Testis (tissue), 5 donors: ENCODE measurements at places on chromosomes 2 and 18. TPM values are rescaled to one million over a fixed set of nuclear protein-coding genes. Genes with fewer than 3 reads are reported as not detected.

- DNase-seq, result peak; percentile 57
Measured at GRCh38 chr18:13381944-13382365, 163.4 kb downstream of the LDLRAD4 start.

DNA sequence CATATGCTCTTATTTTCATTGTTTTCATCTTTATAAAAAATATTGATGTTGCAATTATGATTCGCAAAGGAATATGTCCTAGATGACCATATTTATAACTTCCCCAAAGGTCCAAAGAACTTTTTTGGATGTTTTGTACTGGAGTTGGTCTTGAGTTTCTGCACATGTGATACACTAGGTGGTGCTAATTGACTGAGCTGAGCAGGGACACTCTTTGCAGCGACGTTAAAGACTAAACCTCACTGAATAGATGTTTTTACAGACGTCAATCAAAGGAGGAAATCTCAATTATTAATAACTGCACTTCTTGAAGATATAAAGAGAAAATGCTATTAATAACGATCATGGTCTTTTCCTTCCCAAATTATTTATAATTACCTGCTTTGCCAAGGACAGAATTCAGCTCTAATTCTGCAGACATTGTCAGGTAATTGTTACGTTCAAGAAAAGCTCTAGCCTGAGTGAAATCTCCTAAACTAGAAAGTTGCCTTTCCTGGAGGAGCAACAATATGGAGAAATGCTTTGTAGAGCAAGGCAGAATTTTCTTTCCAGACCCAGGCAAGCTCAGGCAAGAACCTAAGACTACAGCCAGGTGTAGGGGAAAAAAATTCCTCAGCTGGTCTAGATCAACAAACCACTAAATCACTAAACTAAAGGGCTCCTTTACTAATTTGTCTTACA lies 119.3 kb upstream of the RBBP8 start:
- no peak for DNase-seq

Gene DSC3
- 0.19 TPM for total RNA-seq

- DNase-seq, result no peak
Measured at GRCh38 chr2:180985771-180986395, 5.5 kb downstream of the UBE2E3 start.

Gene SH3BP4
- total RNA-seq, result 64.4 TPM

DNA sequence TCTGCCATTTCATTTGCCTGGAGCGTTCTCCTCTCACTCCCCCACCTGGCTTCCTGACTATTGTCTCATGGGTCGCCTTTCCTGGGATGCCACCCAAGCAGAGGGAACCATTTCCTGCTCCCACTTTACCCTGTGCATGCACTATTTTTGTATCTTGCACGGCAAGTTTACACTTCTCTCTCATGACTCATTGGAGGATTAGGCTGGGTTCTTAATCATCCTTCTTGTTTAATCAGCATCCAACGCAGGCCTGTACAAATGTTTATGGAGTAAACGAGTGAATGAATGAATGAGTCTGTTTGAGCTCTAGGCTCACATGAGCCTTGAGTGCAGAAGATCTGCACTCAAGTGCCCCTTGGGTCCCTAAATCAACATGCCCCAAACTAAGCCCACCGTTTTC lies 3.8 kb upstream of the ARHGAP25 start:
- no peak for DNase-seq

GRCh38 chr2:43319541-43319940 lies 93.1 kb upstream of the ZFP36L2 start:
- DNase-seq, result no peak

Gene GALNT13
- 0.55 TPM for total RNA-seq

Gene ALLC
- 18.5 TPM for total RNA-seq
